ENCODE measurements at places on chromosomes 16 and 17.

- DNase-seq, result no peak
Measured at GRCh38 chr16:1420111-1420539, 422 bp downstream of the UQCC4 start.

GRCh38 chr16:71474864-71475263, 12.8 kb upstream of the ZNF23 start:
- DNase-seq, result no peak

- peak; percentile 29 for DNase-seq
Measured at GRCh38 chr17:70144260-70144846, 25.0 kb upstream of the KCNJ2 start.

DNA sequence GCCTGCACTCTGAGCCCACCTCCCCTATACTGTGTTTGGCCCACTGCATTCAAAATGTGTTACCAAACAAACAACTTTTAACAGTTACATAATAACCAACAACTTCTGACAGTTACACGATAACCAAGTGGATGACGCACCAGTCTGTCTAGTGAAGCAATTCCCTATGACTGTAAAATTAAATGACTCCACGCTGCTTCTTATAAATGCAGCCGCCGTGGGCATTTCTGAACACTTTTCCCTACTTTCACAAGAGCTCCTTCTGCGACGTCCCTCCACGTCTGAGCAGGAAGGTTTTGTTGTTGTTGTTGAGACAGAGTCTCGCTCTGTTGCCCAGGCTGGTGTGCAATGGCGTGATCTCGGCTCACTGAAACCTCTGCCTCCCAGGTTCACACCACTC, 27.6 kb downstream of the ZNF276 start:
- no peak for DNase-seq

All from right renal pelvis (tissue), 4 donors.